Activated CD4-positive, CD25-positive, alpha-beta regulatory T cell treated with anti-CD3 and anti-CD28 coated beads, Interleukin-2, amount 50 U/mL, for 72 hours (primary cell): ENCODE measurements at places on chromosomes 16 and 17.

- DNase-seq, result no peak
These were observed 24.3 kb downstream of the CCL4 start for GRCh38 chr17:36127911-36128310.

- no peak for DNase-seq
These were observed 21.5 kb upstream of the MYH13 start for GRCh38 chr17:10394201-10394887.

GRCh38 chr16:75565640-75566039, 539 bp upstream of the GABARAPL2 start:
- DNase-seq, result no peak

- no peak for DNase-seq
These were observed 14.7 kb downstream of the LRRC75A start for GRCh38 chr17:16477255-16477654.

DNA sequence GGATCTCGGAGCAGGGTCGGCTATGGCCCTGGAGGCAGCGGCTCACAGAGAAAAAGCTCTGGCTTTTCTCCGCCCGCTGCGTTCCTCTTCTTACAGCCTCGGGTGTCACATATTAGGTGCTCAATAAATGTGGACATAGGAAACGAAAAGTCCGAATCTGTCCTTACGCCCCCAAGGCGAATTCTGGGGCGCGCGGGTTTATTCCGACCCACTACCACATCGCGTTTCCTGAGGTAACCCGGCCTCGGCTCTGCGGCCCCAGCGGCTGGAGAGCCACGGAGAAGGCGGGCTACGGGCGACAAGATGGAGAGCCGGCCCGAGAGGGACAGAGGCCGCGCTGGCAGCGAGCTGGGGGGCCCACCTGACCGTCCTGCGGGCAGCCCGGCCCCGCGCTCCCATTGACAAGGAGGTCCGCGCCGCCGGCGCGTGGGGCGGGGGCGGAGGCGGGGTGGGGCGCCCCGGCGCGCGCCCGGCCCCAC, 573 bp upstream of the GNAO1 start:
- DNase-seq, result no peak

GRCh38 chr16:2511128-2511800, 2.5 kb upstream of the ATP6V0C start:
- DNase-seq, result no peak

DNA sequence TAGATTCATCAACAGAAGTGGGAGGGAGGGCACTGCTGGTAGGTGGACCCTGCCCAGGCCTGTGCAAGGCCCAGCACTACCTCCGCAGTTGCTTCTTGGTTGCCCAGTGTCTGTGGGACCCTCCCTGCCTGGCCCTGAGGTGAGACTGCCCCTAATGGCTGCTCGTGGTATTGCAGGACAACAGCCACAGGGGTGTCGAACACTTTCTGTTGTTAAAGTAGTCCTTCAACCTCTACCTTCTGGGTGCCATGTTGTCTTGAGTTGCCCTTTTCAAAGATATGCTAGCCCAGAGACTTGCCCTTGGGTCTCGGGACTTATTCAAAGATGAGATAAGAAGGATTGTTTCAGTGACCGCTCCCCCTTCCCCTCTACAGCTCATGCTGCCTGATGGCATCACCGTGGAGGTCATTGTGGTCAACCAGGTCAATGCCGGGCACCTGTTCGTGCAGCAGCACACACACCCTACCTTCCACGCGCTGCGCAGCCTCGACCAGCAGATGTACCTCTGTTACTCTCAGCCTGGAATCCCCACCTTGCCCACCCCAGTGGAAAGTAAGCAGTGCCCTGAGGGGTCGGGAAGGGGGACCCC, 29.1 kb downstream of the AKAP1 start:
- peak; percentile 77 for DNase-seq

- DNase-seq, result no peak
These were observed 579.7 kb downstream of the CDH13 start for GRCh38 chr16:83206426-83206825.

- no peak for DNase-seq
These were observed 4.1 kb downstream of the CCL2 start for GRCh38 chr17:34259146-34259545.

GRCh38 chr17:81961087-81961511, at the start of gene NOTUM:
TSS of gene NOTUM (minus strand) at chr17:81961187. CDS start at chr17:81960909, 278 bp downstream.
- no peak for DNase-seq

GRCh38 chr17:82228842-82229697, at the start of gene SLC16A3:
TSS of gene SLC16A3 (plus strand) at chr17:82229042. CDS start at chr17:82236009, 6,967 bp downstream.
- DNase-seq, result no peak

- peak; percentile 40 for DNase-seq
These were observed at the start of gene CAVIN1 for GRCh38 chr17:42422958-42423712. TSS of gene CAVIN1 (minus strand) at chr17:42423256. CDS start at chr17:42423097, 159 bp downstream.

DNA sequence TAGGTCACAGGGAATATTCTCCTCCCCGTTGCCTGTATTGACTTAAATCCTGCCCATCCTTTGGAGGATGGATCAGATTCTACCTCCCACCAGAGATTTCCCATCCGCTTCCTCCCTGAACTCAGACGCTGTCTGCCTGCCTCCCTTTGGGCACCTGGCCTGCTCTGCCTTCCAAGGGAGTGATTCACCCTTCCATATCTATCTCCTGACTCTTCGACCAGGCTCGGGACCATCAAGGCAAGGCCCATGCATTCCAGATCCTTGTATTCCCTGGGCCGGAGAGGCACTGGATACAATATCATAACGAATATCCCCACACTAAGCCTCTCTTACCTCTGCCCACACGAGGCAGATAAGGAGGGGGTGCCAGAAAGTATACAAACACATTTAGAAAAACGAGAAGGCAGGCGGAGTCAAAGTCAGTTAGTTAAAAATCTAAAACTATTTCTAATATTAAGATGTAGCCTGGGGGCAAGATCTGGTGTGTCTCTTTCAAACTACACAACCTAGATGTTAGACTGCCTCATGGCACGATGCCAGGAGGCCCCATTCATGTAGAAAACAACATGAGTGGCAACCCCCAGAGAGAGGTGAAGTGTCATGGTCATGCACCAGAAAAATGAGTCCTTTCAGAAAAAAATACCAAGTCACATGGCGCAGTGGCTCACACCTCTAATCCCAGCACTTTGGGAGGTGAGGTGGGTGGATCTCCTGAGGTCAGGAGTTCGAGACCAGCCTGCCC, 9.2 kb downstream of the PMP22 start:
- no peak for DNase-seq

- DNase-seq, result no peak
These were observed 30.4 kb upstream of the PAFAH1B1 start for GRCh38 chr17:2563061-2563460.

DNA sequence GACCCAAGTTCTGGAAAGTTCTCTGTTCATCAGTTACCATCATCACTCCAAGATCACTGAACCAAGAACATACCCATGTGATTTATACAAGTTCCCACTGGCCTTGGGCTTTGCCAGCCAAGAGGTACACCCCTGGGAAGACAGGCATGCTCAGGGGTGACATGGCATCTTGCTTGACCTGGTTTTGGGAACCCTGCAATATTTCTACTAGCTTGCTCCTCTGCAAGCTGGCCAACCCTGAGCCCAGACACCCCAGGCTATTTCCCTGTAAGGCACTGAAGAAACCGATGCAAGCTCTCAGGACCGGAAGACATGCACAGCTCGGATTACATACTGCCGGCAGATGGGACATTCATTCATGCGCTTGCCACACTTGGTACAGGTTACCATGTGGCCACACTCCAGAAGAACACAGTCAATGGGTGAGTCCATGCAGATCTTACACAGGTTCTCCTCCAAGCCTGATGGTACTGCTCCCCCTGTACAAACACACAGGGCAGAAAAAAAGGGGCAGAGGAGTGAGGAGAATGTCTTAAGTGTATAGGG, 31.4 kb downstream of the LIG3 start:
- DNase-seq, result no peak

- no peak for DNase-seq
These were observed 990 bp downstream of the DOK4 start for GRCh38 chr16:57485091-57485915.

- DNase-seq, result no peak
These were observed 2.7 kb downstream of the NUFIP2 start for GRCh38 chr17:29291163-29291752.

- DNase-seq, result no peak
These were observed 351.2 kb downstream of the SEC14L1 start for GRCh38 chr17:77491921-77492445.

- DNase-seq, result no peak
These were observed 2.8 kb downstream of the WNT3 start for GRCh38 chr17:46815474-46816353.

GRCh38 chr17:74961657-74962350, 10.8 kb downstream of the HID1 start:
- peak; percentile 90 for DNase-seq

DNA sequence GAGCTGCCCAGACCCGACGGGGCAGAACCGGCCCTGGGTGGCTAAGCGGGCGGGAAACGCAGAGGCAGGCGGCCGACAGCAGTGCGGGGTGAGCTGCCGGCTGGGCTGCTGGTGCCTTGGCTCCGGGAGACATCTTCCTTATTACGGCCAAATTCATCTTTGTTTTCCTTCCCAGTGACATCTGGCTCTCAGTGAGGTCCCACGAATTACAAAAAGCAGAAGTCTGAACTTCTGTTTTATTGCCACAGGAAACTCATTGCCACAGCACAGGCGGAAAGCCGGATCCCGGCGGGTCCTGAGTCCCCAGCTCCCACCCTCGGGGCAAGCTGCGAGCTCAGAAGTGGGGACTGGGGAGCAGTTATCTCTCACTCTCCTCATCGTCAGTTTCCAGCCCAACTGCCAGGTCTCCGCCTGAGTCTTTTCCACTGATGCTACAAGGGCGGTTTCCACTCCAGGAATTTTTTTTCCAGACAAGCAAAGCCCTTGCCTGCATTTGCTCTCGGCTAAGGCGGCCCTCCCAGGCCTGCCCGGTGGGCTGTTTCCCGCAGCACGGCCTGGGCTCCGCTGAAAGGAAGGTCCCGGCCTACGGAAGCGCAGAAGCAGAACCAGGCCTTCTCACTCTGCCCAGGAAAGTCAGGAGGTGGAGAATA, 40.3 kb downstream of the CBFA2T3 start:
- DNase-seq, result no peak

GRCh38 chr17:46120537-46120936, 72.7 kb downstream of the KANSL1 start:
- no peak for DNase-seq

- DNase-seq, result no peak
These were observed 27.7 kb downstream of the SRL start for GRCh38 chr16:4214215-4214621.

- no peak for DNase-seq
These were observed 22.9 kb downstream of the MYO18A start for GRCh38 chr17:29157310-29157709.

DNA sequence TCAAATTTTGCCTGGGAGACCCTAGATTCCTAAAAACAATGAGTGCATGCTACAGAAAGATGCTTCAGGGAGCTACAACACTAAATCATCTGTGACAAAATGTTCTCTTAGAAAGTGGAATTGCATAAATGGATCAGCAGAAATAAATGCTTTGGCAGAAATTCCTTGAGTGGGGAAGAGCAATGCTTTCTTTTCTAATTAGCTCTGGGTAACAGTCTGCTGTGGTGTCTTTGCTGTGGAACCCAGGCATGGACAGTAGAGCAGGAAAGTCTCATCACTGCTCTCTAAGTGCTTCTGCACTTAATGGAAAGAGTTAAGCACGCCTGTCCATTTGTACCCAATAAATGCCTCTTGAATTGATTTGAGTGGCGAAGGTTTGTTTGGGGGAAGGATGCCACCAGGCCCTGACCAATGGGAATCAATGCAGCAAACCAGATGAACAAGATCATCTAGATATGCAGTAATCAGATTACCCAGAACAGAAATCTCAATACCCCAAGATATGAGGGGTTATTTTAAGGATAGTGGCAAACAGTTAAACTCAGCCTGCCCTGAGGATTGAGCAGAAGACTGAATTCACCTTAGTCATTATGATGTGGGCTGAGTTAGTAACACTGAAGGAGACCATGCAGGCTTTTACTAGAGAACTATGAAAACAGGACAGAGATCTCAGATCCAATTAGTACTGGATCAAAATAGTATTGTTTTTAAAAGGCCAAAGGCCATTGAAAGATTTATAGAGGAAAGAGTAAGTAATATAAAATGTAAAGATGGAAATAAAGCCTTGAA, 13.6 kb downstream of the HLF start:
- no peak for DNase-seq

DNA sequence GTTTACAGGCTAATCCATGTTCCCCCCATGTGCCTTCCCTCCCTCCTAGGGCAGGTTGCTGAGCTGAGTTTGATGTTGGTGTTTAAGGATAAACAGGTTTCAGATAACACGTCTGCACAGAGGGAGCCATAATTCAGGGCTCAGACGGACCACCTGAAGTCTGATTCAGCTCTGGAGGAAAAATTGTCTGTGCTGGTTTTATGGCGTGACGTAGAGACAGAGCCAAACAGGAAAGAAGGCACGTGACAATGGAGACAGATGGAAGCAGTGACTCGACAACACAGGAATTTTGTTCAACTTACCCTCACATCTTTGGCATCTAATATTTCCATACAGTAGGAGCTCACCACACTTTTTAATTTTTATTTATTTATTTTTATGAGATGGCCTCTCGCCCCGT, 10.7 kb upstream of the USP10 start:
- no peak for DNase-seq

DNA sequence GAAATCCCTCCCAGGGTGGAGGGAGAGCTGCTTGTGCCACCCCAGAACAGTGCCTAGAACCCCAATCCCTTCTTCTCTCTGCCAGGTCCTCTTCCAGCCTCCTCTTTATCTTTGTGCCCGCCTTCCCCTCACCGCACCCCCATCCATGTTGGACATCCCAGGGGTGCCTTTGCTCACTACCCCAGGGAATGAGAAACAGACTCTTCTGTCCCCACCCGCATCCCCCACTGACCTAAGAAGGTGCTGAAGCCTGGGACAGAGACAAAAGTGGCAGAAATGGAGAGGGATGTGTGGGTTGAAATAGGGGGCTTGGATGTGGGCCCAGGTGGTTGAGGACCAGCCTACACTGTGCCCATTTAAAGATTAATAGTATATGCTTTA, 17.0 kb downstream of the ALOX15B start:
- no peak for DNase-seq

- no peak for DNase-seq
These were observed 17.0 kb downstream of the BCL7C start for GRCh38 chr16:30876867-30877266.

DNA sequence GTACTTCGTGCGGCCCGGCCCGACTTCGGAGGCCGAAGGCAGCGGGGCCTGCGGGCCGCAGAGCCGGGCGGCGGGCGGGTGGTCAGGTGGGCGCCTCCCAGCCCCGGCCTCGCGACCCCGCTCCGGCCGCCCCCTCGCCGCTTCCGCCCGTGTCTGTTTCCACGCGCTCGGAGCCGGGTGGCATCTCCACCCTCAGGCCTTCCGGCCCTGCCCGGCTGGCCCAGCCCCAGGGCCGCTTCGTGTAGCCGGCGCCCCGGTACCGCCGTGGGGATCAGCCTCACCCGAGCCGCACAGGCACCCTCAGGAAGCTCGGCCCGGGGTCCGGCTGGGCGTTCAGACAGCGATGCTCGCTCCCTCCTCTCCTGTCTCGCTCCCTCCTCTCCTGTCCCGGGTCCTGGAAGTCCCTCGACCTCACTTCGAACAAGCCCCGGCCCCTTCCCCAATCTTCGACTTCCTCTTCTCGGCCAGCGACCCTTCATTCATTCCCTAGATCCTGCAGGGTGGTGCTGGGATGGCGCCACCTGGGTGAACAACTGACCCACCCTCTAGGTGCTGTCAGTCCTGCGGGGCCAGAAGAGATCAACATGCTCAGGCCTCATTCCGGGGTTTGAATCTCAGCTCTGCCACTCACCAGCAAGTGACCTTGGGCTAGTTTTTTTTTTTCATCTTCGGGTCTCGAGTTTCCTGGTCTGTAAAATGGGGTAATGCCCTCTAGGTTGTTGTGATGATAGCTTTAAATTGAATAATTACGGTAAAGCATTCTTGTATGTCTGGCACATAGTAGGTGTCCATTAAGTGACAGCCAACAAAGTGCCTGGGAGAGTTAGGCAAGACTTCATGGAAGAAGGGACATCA, 610 bp downstream of the VPS4A start:
- no peak for DNase-seq
